ENCODE measurements at places on chromosomes 3 and 15.

GRCh38 chr15:86644339-86644738 lies 564.7 kb downstream of the AGBL1 start:
- no peak for DNase-seq

GRCh38 chr15:69145694-69146492 lies 14.5 kb upstream of the GLCE start:
- DNase-seq, result peak; percentile 13

- DNase-seq, result peak; percentile 84
Observed at GRCh38 chr3:16427103-16427965, 86.2 kb downstream of the RFTN1 start.

DNA sequence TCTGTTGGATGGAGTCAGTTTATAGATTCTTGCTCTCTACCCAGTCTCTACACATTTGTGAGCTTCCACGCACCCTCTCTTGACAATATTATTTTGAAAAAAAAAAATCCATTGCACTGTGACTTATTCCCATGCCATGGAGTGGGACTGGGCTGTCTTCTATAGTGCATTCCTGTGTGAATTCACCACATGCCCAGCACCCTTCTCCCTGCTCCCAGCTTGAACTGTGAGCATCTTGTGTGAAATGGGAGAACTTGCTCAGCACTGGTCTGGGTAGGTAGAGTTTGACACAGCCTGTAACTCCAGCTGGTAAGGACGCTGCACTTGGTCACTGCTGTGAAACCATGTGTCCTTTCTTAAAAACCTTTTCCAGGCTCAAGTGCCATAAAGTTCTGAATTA lies 91.9 kb downstream of the ARNT2 start:
- DNase-seq, result no peak

- peak; percentile 39 for DNase-seq
Observed at GRCh38 chr3:115397433-115397832, 225.9 kb upstream of the GAP43 start.

GRCh38 chr3:139491966-139492365 lies 15.7 kb upstream of the RBP2 start:
- no peak for DNase-seq

DNA sequence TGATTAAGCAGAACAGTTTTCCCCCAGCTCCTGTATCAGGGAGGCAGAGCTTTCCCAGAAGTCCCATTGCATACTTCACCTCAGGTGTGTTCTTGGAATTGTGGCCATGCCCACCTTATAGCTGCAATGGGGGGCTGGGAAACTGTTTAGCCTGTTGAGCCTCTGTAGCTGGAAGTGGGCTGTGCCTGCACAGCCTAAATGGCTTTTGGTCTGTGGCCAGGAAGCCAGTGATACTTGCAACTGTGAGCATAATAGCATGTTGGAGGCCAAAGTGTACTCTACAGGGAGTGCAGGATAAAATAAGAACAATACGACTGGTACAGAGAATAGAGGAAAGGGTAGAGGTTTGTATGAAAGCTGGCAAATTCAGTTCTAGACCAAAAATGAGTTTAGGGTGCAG lies 248.5 kb downstream of the PTPRG start:
- no peak for DNase-seq

DNA sequence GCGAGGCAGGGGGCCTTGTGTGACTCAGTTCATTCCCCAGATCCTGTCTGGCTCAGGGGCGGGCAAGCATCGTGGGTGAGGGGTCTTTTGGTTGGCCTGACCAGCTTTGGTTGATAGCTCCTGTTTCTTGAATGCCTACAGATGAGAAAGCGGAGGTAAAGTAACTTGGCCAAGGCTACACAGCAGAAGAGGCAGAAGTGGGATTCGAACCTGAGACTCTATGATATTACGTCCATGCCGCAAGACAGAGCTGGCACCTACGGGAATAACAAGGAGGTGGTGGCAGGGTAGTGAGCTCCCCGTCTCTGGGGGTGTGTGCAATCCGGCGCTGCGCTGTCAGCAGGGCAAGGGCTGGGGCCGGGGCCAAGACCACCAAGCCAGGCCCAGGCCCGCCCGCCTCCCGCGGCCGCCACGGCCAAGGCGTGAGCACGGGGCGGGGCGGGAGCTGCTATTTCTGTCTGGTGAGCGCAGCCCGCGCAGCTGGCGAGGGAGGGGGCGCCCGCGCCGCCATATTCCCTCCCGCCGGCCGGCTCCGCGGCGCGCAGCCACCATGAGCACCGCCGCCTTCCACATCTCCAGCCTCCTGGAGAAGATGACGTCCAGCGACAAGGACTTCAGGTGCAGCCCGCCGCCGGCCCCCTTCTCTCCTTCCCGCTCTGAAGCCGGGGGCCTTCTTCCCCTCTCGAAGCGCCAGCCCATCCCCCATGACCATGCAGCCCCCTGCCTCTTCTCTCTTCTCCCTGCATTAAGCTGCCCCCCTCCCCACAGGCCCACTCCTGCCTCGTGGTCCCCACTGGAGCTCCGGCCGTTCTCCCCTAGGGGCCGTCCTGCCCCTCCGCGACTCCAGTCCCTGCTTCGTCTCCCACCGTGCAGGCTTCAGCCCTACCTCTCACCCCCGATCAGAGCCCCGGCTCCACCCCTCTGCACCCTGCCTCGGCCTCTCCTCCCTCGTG lies at the start of gene CAND2:
TSS of gene CAND2 (plus strand) at position 510 of the 953 bp plus-strand sequence. CDS start at position 551, 41 bp downstream.
- DNase-seq, result peak; percentile 53

GRCh38 chr3:52205727-52206372 lies 7.9 kb downstream of the ALAS1 start:
- no peak for DNase-seq

DNA sequence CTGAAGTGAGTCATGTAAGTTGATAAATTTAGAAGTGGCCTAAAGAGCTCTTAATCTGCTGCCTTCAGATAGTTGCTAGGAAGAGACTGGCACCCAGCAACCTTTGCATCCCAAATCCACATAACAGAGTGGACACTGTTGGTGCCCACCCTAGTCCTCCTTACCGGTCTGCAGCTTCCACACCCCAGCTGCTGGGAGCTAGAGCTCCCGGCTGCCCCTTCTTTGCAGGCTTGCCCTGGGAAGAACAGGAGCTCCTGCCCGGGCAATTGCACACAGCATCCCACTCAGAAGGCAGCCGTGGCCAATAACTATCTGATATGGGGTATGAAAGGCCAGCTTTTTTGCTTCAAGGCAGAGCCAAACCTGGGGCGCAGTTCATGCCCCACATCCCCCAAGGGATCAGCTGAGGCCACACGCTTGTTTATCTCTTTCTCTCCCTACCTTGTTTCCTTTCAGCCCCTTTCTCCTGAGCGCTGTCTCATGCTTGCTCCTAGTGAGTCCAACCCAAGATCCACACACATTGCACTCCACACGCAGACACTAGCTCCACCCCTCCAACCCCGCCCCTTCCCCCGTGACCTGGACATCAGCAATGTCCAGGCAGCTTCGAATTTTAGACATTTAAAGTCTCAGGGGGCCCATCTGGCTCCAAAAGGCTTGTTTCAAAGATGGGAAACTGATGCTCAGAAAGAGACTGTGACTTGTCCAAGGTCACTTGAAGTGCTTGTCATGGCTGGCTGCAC lies 9.1 kb downstream of the ATP2B2 start:
- DNase-seq, result no peak

DNA sequence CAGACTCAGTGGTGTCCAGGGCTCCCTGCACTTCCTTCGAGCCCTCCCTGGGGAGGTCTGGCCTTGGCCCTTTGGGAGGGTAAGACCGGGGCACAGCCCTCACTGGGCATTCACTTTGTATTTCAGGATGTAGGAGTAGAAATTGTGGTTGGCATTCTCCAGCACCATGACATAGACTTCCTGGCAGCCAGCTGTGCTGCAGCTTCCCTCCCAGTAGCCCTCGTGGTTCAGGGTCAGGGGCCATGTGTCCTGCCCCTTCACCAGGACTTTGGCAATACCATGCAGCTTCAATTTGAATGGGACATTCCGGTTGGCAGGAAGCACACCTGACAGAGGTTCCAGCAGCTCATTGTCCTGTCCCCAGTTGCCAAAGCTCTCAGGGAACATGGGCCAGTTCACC lies 47.3 kb downstream of the KY start:
- DNase-seq, result no peak

DNA sequence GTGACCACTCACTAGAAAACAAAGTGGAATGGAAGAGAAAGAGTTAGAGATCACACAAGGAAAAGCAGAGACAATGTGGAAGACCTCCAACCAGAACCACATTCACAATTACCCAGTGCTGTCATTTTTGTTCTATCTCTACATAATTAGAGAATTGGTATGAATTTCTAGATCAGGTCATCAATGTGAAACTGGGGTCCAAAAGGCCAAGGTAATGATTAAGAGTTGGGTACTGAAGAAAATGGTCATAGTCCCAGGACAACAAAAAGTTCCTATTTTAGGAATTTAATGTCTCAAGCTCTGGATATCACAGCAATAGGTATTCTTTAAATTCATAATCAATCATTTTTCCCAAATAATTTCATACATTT lies 84.7 kb upstream of the PPIB start:
- no peak for DNase-seq

Measured in fibroblast of upper back skin (primary cell).